Substantia nigra (tissue), 51 donors: ENCODE measurements at places on chromosomes 1 and 21.

DNA sequence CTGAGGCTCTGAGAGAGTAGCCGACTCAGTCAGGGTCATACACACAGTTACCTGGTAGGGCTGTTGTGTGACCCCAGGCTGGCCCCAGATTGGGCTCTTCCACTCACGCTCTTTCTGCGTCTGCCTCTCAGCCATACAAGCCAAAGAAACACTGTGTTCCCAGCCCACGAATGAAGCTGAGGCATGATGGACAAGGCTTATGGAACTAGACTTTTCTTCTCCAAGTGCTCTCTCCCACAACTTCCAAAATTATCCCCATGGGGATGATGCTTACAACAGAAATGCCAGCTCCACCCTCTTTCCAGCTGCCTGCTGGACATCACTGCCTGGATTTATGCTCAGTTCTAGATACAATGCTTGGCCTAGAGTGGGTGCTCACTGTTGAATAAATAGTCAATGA is 102.8 kb upstream of the JUN start:
- no peak for DNase-seq

- no peak for DNase-seq
Observed at GRCh38 chr1:21337010-21337437, 46.8 kb upstream of the ECE1 start.

DNA sequence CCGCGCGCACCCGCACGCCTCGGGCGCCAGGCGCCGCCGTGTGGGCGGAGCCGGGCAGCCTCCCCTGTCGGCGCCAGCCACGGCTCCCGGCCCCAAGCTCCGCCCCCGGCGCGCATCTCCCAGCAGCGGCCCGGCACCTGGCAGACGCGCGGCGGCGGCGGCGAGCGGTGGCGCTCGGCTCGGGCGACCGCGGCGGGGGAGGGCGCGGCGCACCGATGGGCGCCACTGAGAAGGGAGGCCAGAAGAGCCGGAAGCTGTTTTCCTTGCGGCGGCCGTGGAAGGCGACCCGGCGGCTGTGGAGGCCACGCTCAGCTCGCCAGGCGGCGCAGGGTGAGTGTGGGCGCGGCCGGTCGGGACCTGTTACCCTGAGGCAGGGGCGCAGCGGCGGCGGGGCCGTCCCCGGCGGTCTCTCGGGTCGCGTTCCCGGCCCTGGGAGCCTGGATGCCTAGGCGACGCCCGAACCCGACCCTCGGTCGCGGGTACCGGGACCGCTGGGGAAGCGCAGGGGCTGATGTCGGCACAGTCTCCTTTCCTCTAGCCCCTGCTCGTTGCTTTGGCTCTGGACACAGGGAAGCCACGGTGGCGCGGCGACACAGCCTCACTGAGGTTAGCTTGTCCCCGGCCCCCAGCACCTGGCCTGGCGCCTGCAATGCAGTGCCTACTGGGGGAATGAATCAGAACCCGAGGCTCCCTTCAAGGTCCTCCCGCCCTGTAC is 54.9 kb upstream of the DNAJC6 start:
- peak; percentile 83 for DNase-seq

DNA sequence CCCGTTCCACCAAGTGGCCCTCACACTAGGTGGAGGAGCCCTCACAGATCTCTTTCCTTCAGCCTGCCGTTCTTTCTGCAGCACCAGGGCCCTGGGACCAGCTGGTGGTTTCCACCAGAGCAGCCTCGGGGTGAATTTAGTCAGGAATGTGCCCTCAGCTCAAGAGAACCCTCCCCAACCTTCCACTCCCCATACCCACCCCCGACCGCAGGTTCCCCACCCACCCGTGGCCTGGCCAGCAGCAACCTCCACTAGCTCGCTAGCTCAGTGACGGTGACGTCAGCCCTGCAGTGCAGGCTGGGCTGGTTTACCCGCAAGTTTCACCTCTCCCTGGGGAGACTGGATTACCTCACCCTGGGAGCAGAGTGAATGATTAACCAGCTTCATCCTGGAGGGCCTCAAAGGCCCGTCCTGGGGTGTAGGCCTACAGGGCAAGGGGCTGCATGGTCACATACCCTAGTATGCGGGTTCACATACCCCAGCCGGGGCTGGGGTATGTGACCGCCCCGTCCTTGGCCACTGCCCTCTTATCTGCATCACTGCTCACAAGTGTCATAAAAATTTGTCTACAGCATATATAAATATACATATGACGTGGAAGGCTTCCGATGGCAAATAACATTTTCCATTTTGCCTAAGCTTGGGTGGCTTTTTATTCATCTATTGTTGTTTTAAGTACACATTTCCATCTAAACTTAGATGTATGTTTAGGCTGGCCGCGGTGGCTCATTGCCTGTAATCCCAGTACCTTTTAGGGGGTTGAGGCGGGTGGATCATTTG is 24.5 kb downstream of the ELF3 start:
- no peak for DNase-seq

DNA sequence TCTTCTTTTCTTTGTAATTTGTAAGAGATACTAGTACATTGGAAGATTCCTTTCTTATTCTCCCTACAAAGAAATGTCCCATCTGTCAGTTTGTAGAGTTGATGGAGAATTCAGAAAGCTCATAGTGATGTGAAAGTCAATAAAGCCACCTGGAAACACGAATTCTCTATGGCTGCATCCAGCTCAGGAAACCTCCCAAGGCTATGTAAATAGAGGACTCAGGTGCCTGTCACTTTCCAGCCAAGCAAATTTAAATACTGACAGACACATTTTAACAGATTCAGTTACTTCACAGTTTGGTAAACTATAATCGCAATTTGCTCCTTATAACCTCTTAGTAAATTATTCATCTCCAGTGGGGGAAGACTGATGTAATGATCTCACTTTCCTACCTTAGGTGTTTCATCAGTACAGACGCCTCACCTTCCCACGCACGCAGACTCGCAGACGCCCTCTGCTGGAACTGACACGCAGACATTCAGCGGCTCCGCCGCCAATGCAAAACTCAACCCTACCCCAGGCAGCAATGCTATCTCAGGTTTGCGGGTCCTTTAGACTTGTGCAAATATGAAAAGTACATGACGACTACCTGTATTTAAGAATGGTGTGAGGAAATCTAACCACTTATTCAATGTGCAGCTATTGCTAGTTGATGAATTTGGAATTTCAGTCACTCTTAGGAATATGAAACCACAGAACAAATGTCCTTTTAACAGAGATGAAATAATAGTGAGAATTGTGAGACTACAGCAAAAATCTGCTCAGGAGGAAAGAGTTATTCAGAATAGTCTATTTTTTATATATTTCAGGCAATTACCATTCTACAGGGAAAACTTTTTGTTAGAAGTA is 60.6 kb downstream of the PTPRC start:
- DNase-seq: no peak

GRCh38 chr1:53930932-53931331 is 14.6 kb downstream of the IFT25 start:
- no peak for DNase-seq

GRCh38 chr21:39131791-39132190 is 51.5 kb downstream of the PSMG1 start:
- no peak for DNase-seq

DNA sequence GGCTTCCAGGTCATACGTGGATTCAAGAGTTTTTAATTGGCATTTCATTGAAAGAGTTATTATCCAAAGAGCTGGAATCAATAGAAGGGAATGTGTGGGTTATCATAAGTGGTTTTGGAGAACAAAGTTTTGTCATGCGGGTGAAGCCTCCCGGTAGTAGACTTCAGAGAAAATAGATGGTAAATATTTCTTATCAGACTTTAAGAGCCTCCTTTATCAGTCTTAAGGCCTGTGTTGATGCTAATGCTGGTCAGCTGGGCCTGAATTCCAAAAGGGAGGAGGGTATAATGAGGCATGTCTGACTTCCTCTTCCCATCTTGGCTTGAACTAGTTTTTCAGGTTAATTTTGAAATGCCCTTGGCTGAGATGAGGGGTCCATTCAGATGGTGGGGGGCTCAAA is 89.7 kb downstream of the ITSN1 start:
- DNase-seq: no peak

- DNase-seq: no peak
Observed at GRCh38 chr1:241413386-241413785, 56.4 kb upstream of the RGS7 start.
